PC-9 (cell line): ENCODE measurements at places on chromosomes 6 and 20. TPM values are rescaled to one million over a fixed set of nuclear protein-coding genes. Genes with fewer than 3 reads are reported as not detected.

GRCh38 chr6:55266896-55267295, 60.4 kb upstream of the GFRAL start:
- no peak for DNase-seq

GRCh38 chr6:26377719-26378118, 5.2 kb upstream of the BTN2A2 start:
- no peak for DNase-seq

DNA sequence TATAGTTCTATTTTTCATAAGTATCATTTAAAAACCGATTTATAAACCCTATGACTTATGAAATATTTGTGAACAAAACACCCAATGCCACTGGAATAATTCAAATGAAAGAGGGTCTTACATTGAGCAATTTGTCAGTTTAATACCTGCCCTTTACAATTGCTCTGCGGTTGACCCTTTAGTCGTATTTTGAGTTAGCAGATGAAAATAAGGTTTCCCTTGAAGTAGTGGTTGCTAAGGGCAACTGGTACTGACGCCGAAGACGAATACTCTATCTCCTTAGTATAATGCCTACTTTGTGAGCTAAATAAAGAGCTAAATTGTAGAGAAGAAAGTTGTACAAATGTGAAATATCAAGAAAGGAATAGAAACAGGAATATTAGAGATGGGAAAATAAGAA, 69.4 kb downstream of the KCNQ5 start:
- no peak for DNase-seq

GRCh38 chr6:5984150-5985089, 22.3 kb downstream of the NRN1 start:
- DNase-seq: no peak

DNA sequence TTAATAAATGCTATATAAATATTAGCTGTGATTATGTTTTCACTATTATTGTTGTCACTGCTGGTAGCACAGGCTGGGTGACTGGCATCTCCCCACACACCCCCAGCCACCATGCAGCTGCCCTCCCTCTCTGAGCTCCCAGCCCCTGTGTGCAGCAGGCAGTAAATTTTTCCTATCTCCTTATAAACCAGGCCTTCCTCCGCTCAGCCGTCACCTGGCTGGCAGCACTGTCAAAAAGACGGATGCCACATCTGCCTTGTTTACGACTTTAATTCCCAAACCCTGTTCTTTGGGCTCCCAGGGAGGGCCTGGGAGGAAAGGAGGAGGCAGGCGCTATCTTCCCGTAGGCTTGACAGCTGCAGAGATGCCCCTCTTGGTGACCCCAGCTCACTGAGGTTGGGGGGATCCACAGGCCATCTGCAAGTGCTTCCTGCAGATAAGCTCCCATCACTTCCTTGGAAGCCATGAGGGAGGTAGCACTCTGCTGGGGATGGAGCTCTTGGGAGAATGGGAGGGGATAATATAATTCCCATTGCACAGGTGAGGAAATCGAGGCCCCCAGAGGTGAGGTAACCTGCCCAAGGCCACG, 94.5 kb downstream of the GRM4 start:
- no peak for DNase-seq

DNA sequence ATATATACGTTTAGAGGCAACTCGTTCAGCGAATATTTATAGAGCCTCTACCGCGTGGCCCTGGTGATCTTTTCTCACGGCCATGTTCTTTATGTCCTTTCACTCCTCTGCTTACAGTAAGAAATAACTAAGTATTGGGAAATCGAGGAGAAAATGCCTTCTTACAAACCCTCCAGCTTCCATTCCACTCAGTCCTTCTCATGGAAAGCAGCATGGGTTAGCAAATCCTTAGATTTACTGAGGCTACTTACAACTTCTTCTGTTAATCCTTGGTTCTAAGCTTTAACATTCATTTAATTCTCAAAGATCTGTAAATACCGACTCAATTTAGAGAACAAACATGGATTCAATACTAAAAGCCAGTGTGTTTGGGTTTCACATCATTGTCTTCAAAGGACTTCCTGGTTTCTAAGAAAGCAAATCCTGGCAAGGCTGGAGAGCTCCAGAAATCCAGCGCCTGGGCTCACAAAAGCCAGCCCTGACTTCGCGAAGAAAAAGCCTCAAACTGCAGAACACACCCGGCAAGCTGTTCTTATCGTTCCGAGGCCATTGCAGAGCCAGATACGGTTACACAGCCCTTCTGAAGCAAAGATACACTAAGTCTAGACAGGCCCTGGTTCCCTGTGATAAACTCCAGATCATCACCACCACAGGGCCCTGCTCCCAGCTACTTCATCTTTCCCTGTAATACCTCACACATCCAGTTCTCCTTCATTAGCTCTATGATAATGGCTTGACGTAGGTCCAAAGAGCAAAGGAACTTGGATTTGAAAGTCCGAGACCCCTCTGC, 19.2 kb downstream of the AGPAT4 start:
- no peak for DNase-seq

- DNase-seq: peak; percentile 14
Observed at GRCh38 chr6:107144666-107145065, 29.4 kb upstream of the BEND3 start.

DNA sequence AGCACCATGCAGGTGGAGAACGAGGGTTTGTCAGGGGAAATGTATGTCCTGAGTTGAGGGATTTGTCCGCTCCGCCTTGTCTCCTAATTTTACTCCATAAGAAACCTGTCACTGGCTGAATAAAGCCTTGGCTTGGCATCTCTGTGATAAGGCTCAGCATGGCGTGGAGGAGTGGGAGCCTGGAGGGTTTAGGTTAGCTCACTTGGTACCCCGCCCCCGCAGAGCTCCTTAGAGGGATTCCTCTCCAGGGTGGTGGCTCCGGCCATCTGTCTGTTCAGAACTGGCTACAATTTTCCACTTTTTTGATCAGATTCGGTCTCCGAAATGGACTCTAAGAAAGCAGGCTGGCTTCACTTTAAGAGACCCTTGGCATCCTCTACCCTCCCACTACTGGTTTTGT, 192.2 kb upstream of the SYNDIG1 start:
- no peak for DNase-seq

DNA sequence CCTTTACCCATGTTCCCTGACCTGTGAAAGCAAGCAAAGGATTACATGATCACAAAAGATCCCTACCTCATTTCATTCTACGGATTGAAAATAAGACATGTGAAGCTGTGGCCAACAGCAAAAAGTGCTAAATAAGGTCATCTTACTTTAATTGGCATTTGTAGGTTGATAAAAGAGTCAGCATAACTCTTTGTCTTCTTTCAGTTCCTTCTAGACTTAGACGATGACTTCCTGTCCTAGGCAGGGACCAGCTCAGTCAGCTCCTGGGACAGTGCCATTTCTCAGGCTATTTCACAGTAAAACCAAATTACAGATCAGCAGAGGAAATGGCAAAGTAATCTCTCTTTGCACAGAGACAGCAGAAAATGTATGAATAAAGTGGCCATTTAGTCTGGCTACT, 480.7 kb downstream of the RFPL4B start:
- no peak for DNase-seq

- DNase-seq: no peak
Observed at GRCh38 chr20:44520881-44521280, 989 bp downstream of the SERINC3 start.

DNA sequence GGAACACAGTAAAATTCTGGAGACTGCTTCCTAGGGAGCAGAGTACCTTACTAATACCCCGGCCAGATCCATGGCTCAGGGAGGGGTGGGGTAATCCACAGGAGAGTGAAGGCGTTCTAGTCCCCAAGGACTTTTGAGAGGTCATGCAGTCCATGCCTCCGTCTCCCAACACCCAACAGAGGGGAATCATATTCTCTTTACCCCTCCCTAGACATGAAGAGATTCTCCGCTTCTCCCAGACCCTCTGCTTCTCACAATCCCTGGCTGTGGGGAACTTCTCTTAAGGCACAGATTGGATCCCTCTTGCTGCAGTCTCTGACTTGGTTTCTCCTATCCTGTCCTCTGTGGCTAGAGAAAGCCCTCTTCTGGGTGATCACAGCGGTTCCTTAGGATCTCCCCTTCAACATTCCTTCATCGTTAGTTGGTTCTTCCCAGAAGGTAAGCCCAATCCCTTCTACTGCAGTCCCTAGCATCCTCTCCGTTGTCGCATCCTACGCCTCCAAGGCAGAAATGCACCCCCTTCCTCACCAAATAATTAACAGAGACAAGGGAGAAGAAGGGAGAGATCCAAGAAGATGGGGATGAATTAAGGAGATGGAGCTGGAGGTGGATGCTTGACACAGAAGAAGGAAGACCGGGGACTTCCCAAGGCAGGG, 562 bp downstream of the GGT7 start:
- DNase-seq: no peak

GRCh38 chr20:24842918-24843715, 106.0 kb upstream of the CST7 start:
- no peak for DNase-seq

- no peak for DNase-seq
Observed at GRCh38 chr20:35767683-35768481, 3.9 kb upstream of the PHF20 start.

GRCh38 chr6:124661097-124661661, 301.1 kb upstream of the RNF217 start:
- no peak for DNase-seq

DNA sequence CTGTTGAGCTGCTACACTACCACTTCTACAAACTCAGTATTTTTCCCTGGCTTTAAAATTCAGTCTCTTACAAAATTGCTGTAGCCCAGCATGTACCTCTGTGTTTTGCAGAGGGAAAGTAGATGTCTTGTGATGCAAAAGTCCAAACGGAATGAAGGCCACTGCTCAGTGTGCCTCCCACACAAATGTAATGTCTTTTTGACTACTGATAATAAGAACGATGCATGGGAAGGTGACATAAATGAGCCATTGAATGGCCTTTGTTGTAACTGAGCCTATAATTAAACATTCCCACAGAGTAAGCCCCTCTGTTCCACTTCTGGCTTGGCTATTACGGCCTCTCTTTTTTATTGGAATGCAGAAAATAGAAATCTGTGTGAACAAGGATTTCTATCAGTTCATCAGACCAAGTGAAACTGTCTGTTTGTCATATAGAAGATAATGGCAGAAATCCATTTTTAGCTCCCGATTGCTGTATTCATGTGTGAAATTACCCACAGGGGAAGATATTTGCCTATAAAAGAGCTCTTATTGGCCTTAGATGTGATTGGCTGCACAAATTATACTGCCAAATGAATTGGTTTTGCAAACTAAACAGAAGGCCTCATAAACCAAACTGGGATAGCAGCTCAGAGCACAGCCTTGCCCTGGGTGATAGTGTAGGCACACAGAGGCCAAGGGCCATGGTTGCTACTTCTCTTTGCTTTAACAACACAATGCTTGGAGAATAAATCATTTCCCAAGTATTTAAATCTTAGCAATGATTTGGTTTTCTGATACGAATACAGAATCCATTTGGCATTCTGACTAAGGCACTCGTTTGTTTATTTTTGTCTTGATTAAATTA, 241.5 kb upstream of the PLN start:
- DNase-seq: no peak

DNA sequence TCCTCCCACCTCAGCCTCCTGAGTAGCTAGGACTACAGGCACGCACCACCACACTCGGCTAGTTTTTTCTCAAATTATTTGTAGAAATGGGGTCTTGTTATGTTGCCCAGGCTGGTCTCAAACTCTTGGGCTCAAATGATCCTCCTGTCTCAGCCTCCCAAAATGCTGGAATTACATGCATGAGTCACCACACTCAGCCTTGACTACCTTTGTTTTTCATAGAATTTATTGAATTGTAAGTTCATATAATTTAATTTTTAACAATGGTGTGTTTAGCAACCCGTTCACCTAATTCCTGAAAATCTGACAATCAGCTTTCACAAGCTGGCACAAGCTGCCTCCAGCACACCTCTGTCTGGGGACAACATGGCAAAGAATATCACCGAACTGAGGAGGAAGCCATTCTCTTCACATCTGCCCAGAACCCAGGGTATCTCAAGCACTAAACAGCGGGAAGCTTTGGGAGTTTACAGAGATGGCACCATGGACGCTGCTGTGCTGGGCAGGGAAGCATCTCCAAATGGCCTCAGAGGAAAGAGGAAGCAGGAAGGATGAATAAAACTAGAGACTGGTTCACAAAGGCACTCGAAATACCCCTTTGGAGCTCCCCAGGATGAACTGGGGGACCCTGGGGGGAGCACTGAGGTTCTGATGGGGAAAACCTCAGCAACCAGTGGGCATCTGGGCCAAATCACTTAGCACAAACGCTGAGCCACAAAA, 2.9 kb downstream of the RIPOR3 start:
- DNase-seq: no peak

GRCh38 chr6:53119772-53120409, 28.8 kb downstream of the GCM1 start:
- peak; percentile 46 for DNase-seq

- no peak for DNase-seq
Observed at GRCh38 chr6:134347885-134348805, 30.2 kb upstream of the SGK1 start.

DNA sequence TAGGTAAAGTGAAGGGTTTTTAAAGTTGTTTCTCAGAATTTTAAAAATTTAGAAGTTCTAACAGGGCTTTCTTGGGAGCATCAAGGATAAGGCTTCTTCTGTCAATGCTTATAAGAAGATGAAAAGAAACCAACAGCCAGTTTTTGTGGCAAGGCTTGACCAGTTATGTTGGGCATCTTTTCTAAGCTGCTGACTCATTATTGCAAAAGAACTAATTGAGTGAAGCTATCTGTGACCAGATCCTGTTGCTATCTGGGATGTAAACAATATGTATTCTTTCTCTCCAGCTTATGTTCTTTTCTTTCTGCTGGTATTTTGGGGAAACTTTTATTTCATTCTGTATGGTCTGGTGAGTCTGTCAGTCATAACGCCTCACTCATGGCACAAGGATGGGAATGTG, 643.8 kb downstream of the HDGFL1 start:
- DNase-seq: no peak

- no peak for DNase-seq
Observed at GRCh38 chr6:170084166-170084730, 206.6 kb downstream of the DLL1 start.

- no peak for DNase-seq
Observed at GRCh38 chr6:12548526-12548925, 168.0 kb upstream of the PHACTR1 start.

GRCh38 chr6:55726144-55726543, 147.2 kb upstream of the HMGCLL1 start:
- DNase-seq: peak; percentile 1

GRCh38 chr6:152529369-152529768, 107.8 kb downstream of the SYNE1 start:
- DNase-seq: no peak

GRCh38 chr6:80366714-80367113, 260.2 kb downstream of the BCKDHB start:
- no peak for DNase-seq

The LPIN3 gene
- total RNA-seq: 12.1 and 15.4 TPM in 2 replicates

The MTRF1L gene
- 5.7 and 8.0 TPM in 2 replicates for total RNA-seq

The TUBB2B gene
- total RNA-seq: 1.3 and 2.5 TPM in 2 replicates

The BPIFB4 gene
- not detected in 2 replicates for total RNA-seq

The C20orf144 gene
- 0.18 and 0.20 TPM in 2 replicates for total RNA-seq

The RAET1L gene
- total RNA-seq: 1.2 and 2.8 TPM in 2 replicates

The WFDC12 gene
- not detected in 2 replicates for total RNA-seq

The CABLES2 gene
- total RNA-seq: 11.2 and 14.1 TPM in 2 replicates

The NTSR1 gene
- 0.98 and 1.3 TPM in 2 replicates for total RNA-seq

The SLC12A5 gene
- 6.0 and 8.7 TPM in 2 replicates for total RNA-seq

The RIMS1 gene
- 0.10 TPM in 1 of 2 replicates, not detected in the other for total RNA-seq

The TMEM244 gene
- total RNA-seq: not detected in 2 replicates

The WDR27 gene
- total RNA-seq: 54.2 and 66.5 TPM in 2 replicates
